ENCODE measurements at places on chromosomes 16 and 17.
A peak's percentile ranks its signal among the peaks of the same experiment; 100 is the strongest.

DNA sequence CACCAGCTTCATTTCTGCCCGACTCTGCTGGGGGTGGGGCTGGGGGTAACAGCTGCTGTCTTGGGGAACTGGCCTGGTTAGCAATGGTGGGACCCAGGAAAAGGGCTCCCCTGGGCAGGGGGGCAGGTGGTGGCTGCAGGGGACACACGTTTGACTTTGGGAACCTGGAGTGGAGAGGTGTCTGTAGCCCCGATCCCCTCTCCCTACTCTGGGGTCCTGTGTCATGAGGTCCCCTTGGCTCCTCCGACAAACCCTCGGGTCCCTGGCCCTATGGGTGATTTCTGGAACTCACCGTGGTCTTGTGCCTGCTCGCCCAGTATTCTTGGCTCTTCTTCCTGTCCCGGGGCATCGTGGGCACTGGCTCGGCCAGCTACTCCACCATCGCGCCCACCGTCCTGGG, 12.0 kb downstream of the SPNS3 start:
- DNase-seq = no peak

- peak; percentile 76 for DNase-seq
Observed at GRCh38 chr16:31386157-31386984, 6.8 kb upstream of the ITGAD start.

- no peak for DNase-seq
Observed at GRCh38 chr17:51629232-51629631, 368.9 kb downstream of the UTP18 start.

DNA sequence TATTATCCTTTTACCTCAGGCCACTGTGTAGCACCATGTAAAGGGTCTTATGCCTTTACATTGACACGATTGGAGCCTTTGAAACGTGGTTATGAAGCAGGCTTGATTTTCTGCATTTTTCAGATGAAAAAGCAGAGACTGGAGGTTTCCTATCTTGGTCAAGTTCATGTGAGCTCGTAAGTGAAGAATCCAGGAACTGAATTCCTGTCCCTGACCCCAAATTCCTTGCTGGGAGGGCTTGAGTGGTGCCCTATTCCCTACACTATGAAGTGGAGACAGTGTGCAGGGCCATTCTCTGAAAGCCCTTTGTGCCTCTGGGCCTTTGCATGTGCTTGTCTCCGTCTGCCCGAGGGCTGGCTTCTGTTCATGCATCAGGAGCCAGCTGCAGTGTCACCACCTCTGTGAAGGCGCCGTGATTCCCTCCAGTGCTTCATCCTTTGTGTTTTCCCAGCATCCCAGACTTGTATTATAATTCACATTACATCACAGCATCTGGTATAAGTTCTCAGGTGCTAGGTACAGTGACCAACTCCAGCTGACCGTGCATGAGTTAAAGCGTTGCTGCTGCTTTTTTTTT, 181.1 kb downstream of the SNX29 start:
- DNase-seq = no peak

DNA sequence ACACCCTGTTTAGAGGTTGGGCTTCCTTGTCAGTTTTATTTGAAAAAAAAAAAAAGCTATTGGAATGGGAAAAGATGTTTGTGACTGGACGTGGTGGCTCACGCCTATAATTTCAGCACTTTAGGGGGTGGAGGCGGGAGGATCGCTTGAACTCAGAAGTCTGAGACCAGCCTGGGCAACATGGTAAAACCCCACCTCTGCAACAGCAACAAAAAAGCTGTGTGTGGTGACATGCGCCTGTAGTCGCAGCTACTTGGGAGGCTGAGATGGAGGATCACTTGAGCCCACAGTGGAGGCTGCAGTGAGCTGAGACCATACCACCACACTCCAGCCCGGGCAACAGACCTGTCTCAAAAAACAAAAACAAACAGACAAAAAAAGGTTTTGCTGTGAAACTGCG, 66.1 kb upstream of the SIAH1 start:
- DNase-seq = no peak

DNA sequence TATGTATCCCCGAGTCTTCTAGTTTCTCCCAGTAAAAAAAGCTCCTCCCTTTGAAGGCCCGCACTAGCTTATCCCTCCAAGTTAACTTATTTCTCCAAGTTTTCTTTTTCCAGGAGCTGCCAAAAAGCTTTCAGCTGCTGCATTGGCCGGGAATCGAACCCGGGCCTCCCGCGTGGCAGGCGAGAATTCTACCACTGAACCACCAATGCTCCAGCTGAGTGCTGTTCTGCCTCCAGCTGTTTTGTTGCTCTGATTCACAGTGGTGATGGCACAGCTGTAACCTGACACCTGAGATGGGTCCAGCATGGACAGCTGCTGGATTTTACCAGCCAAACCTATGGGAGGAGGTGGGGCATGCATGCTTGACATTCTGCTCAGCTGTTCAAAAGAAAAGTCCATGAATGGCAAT, 22.1 kb downstream of the VAC14 start:
- peak; percentile 50 for DNase-seq

DNA sequence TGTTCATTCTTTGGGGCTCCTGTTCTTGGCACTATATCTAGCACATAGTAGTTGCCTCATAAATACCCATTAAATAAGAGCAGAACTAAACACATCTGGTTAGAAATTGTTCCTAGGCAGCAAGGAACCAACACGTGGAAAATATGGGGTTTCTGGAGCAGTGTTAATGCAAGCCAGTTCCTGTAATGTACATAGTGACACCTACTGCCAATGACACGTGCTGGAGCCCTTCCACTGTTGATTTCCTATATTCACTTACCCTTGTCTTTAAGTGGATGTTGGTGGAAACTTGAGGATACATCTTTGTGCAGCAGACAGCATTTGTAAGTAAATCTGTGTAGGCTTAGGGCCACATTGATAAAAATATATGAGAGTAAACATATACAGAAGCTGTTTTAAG, 1.6 kb upstream of the IRF8 start:
- no peak for DNase-seq

DNA sequence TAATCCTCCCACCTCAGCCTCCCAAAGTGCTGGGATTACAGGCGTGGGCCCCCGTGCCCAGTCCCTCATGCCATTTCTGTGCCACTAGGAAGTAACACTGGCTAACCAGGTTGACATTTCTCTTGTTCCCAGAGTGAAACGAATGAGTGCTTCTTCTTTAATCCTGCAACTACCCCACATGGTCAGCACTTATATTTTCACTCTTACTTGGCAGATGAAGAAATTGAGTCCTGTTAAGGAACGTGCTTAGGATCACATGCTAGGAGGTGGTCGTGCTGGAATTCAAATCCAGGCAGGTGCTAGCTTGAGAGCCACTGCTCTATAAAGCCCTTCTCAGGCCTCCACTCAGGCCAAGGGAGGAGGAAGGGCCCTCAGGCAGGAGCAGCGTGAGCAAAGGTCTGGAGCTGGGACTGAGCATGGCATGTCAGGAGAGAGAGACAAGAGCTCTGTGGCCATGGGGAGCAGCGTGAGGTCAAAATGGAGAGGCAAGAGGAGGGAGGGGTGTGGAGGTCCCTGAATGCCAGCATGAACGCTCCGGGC, 18.5 kb upstream of the RMI2 start:
- DNase-seq = no peak

DNA sequence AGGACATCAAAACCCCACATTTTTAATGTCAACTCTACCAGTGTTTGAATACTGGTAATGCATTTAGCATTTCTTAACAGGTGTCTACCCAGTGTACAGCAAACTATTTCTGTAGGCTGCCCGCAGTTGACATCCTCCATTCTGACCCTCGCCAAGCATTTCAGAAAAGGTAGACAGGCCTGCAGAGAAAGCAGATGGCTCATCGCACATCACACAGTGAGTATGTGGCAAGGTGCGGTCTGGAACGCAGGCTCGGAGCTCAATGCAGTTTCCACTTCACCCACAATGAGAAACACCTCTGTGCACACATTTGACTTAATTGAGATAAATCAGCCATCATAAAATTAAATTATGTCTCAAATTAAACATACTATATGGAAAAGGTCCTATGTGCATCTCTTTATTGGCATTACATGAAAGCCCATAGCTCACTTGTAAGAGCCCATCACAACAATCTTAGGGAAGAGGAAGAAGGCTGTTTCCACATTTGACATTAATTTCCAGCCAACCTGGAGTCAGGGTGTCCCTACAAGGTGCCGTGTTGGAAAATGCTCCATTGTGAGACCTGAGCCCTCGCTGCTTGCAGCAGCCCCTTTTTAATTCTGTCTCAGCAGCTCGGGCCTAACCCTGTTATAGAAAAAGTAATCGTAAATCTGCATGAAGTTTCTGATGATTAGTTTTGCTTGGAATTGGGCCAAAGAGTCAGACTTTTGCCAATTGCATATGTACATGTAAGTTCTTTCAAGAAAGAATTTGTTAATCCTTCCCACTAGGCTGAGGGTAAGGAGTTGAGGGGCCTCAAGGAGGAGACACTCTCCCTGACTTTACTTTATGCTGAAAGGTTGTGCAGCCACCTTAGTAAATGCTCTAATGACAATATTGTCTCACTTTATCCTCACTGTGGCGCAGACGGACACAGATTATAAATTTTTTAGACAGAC, 378.7 kb upstream of the DYNLRB2 start:
- no peak for DNase-seq

- DNase-seq = peak; percentile 80
Observed at GRCh38 chr17:46742565-46743270, 75.8 kb downstream of the WNT3 start.

DNA sequence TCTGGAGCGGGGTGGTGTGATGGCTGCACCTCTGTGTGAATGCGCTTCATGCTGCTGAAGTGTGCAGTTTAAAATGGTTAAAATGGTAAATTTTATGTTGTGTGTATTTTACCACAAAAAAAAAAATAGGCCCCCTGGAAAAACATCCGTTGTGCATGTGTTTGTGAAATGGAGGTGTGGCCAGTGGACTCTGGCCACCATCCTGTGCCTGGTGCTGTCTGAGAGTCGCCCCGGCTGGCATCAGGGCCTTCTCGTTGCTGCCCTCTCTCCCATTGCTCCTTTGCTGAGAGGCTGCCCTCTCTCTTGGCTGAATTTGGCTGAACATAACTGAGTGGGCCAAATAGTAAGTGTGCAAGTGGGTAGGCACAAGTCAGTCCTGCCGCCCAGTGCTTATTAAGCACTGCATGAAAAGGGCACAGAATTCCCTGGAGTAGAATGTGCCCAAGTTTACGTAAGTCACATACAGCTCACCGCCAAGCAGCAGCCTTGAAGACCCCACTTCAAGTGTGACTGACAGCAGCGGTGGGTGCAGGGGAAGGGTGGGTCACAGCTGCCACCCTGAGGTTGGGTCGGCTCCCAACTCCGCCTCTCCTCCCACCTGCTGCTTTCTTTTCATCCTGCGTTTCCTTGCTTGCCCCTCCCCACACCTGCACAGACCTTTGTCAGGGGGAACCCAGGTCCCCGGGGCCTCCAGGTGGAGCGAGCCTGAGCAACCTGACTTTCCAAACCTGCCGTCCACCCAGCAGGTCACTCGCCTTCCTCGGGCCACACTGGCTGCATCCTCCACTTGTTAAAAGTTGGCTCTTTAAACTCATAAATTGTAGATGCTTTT, 46.8 kb downstream of the FOXK2 start:
- DNase-seq = no peak

DNA sequence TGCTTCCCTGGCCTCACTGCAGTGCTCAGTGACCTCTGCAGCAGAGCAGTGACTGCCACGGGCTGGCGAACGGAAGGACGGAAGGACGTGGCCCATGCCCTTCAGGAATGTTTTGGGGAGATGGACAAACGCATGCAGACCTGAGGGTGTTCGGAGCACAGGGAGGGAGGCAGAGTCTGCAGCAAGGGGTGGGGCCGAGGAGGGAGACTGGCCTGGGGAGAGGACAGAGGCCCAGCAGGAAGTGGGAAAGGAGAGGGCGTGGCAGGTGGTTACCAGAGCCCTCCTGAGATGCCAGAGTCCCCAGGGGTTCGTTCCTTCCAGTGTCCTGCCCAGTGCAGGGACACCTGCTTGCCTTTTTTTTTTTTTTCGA, 21.9 kb downstream of the ADORA2B start:
- DNase-seq = no peak

DNA sequence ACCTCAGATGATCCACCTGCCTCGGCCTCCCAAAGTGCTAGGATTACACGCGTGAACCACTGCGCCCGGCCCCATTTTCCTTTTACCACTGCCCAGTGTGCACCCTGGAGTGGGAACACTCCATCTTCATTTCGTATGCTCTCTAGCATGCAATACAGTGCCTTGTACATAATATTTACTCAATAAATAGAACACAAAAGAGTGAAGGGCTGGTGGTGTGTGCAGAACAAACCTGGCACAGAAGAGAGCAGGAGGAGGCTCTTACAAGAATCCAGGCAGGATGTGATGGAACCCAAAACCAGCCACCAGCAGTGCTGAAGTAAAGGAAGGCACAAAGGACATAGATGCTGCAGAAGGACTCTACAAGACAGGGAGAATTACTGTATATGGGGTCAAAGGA, 7.3 kb downstream of the KRT37 start:
- no peak for DNase-seq

- DNase-seq = no peak
Observed at GRCh38 chr16:65743558-65743957, 621.7 kb upstream of the CDH11 start.

DNA sequence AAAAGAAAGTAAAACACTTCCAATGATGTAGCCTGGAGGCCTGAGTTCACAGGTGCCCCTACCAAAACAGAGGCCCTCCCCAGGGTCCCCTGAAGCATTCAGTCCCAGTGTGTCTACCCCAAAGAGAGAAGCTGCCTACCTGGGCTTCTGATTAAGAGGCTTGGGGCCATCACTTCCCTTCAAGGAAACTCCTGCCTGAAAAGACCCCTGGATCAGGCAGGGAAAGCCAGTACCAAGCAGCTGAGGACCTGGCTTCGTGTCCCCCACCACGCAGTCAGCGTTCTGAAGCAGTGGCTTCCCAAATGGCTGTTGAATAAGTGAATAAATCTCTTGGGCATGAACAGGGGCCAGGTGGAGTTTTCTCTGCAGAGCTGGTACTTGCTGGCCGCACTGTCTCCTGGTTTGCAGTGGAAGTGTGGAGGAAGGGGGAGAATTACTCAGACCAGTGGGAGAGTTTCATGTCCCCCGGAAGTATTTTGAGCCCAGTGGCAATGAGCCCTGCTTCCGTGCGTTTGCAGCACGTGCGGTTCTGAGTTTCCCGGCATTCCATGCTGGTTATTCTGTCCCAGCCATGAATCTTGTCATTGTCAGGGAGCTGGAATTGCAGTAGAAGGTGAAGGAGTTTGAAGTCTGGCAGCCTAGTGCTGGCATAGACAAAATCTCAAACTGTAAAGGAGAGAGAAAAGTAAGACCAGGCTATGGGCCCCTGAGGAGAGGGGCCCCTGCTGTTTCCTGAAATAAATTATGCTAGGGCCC, 27.0 kb downstream of the RMI2 start:
- no peak for DNase-seq

GRCh38 chr17:64411999-64412771, 21.5 kb upstream of the PECAM1 start:
- DNase-seq = no peak

GRCh38 chr17:73754886-73755400, 110.7 kb upstream of the SDK2 start:
- no peak for DNase-seq

- no peak for DNase-seq
Observed at GRCh38 chr17:58525239-58525638, 10.8 kb upstream of the MTMR4 start.

DNA sequence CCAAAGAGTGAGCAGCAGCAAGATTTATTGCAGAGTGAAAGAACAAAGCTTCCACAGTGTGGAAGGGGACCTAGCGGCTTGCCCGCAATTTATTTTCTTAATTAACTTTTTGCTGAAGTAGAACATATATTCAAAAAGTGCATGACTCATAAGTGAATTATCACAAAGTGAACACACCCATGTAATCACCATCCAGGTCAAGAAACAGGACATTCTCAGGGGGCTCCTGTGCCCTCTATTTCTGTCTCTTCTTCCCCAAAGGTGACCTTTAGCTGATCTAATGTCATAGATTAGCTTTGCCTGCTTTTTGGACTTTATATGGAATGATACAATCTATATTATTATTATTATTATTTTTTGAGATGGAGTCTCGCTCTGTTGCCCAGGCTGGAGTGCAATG, 19.9 kb downstream of the ERAL1 start:
- DNase-seq = no peak
